ENCODE measurements at places on chromosomes 5 and 9.

GRCh38 chr9:660227-660626, 181.3 kb upstream of the DMRT1 start:
- DNase-seq = no peak

DNA sequence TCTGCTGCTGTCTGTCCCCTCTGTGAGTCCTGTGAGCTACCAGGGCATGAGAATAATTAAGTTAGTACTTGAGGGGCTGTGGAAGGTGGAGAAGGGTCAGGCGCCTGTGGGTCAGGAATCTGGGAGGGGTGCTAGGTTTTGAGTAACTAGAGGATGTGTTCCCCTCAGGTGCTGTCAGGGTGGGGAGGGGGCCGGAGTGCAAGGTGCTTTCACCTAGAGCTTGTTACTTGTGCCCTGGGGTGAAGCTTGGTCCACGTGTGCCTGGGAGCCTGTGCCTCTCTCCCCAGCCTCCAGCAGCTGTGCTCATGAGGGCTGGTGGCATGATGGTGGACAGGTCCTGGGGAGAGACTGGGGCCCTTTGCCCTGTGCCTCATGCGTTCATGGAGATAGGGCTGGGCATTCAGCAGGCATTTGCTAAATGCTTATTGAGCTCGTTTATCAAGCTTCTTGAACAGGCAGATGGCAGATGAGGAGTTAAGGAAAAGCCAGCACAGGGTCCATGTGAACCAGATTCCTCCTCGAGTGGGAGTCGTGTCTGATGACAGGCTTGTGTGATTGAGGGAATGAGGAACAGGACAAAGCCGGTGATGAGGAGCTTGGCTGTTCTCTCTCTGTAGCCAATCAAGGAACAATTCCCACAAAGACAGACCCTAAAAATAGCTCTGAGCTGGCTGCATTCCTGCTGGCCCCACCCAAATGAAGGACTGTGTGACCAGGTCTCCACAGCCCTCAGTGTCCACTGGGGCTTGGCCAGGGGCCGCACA, 40.9 kb downstream of the CACNA1B start:
- no peak for DNase-seq

- peak; percentile 68 for DNase-seq
These were observed 4.7 kb downstream of the DNAI1 start for GRCh38 chr9:34463098-34463900.

DNA sequence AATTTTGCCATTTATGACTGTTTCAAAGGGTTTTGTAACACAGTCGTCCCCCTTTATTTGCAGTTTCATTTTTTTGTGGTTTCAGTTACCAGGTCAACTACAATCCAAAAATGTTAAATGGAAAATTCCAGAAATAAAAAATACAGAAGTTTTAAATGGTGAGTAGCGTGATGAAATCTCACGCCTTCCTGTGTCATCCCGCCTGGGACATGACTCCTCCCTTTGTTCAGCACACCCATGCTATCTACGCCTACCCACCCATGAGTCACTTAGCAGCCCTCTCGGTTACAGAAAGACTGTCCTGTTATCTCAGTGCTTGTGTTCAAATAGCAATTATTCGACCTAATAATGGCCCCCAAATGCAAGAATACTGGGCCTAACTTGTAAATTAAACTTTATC, 765.3 kb upstream of the ADAMTS16 start:
- no peak for DNase-seq

- no peak for DNase-seq
These were observed 83.1 kb upstream of the FBXW11 start for GRCh38 chr5:172089298-172090117.

- no peak for DNase-seq
These were observed 255.8 kb downstream of the ARHGAP26 start for GRCh38 chr5:143025971-143026370.
